ENCODE measurements at places on chromosomes 11 and 22. TPM values are rescaled to one million over a fixed set of nuclear protein-coding genes. Genes with fewer than 3 reads are reported as not detected.
A peak's percentile ranks its signal among the peaks of the same experiment; 100 is the strongest.

GRCh38 chr22:47148956-47149728, 386.7 kb downstream of the TBC1D22A start:
- no peak for DNase-seq

The DGAT2 gene
- 3.0 TPM for total RNA-seq

- DNase-seq = no peak
Measured at GRCh38 chr11:110162216-110162615, 69.0 kb downstream of the ZC3H12C start.

DNA sequence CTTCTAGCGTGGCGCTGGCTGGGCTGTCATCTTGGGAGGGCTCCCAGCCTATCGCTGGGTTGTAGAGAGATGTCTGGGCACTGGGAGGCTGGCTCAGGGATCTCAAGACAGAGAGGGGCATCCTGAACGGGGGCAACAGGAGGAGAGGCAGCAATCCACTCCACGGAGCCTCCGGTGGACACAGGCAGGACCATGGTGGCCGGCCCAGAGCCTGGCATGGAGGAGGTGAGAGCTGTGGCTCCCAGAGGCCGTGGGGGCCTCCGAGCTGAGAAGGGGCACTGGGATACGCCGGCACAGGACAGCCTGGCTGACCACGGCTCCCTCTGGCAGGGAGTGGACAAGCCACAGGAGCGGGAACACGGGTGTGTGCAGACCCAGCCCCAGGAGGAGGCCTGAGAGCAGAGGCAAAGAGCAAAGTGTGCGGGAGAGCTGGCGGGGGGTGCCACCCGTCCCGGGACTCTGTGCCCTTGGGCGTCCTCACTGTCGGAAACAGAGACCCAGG, 9.1 kb downstream of the MRGPRF start:
- DNase-seq = no peak

The DEPDC7 gene
- total RNA-seq = 2.0 TPM

GRCh38 chr11:44008088-44008501, 39.7 kb upstream of the ACCSL start:
- DNase-seq = no peak

GRCh38 chr11:134932761-134933160, 520.7 kb upstream of the B3GAT1 start:
- DNase-seq = no peak

DNA sequence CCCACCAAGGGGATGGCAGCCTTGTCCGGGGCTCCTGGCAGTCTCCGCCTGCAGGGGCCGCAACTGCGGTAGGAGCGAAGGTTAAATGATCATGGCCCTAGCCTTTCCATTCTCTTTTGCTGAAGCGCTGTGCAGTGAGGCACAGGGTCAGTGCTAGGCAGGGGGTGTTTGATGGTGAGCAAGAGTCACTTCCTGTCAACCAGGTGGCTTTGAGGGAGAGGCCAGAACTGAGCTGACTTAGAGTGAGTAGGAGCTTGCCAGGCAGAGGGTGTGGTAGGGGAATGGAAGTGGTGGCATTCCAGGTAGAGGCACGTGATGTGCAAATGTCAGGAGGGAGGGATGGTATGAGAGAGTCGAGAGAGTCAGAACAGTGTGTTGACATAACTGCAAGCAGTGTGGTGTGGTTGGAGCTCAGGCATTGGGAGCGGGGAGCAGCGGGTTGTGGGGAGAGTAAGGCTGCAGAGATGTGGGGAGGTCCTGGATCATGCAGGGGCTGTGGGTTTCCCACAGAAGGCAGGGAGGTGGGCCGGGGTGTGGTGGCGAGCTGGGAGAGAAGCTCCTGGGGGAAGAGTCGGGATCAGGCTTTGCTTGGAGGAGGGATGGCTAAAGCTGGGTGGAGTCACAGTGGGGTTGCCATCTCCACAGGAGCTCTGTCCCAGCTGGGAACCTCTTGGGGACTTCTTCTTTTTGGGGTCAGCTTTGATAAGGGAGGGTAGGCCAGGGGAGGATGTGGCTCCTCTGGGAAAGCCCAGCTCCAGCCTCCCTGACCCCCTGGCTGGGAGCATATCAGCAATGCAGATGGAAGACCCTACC, 33.3 kb downstream of the AMPD3 start:
- no peak for DNase-seq

- no peak for DNase-seq
Measured at GRCh38 chr11:116240710-116241109, 532.1 kb downstream of the BUD13 start.

DNA sequence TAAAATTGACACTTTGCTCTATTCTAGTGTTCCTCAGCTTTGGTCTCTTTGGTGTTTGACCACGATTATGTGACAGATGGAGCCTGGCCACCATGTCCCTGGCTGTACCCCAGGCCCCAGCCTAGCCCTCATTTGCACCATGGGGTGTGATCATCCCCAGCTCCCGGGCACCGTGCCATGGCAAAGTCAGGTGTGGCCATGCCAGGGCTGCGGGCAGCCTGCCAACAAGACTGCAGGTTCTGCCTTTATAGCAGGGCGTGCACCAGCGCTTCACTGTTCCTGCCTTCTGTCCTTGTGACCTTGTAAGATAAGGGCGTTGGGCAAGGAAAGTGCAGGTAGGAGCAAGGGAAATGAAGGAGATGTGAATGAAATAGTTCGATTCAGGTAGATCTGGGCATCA, 22.4 kb upstream of the APOBEC3A start:
- no peak for DNase-seq

DNA sequence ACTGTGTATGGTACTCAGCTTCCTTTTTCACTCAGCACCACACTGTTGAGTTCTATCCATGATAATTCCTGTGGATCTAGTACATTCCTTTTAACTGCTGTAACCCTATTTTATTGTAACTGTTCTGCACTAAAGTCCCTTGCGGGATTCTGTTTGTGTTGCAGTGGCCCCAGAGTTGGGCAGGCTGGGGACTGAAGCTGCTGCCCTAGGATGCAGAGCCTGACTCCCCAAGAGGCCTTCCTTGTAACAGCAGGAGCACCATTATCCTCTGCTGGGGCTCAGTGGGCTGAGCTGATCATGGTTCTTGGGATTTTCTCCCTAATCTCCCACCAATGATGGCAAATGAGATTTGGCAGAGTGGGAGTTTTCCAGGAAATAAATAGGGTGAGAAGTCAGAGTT, 77.7 kb downstream of the CABIN1 start:
- no peak for DNase-seq

- no peak for DNase-seq
Measured at GRCh38 chr22:21650823-21651520, 8.9 kb downstream of the SDF2L1 start.

The EHF gene
- not detected for total RNA-seq

- no peak for DNase-seq
Measured at GRCh38 chr11:96187822-96188221, 155.2 kb downstream of the MAML2 start.

- DNase-seq = no peak
Measured at GRCh38 chr11:68349461-68350249, 37.3 kb downstream of the LRP5 start.

The OR4D5 gene
- total RNA-seq = not detected

DNA sequence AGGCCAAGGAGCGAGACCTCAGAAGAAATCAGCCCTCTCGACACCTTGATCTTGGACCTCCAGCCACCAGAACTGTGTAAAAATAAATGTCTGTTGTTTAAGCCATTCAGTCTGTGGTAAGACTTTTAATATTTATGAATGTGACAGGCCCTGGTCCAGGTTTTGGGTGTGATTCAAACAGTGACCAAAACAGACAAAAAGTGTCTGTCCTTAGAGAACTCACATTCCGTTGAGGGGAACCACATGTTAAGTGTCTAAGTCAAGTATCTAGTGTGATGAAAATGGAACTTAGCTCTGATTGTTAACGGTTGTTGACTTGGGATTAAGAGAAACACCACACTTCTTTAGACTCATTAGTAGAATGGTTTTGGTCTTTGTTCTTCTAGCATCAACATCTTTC, 22.2 kb downstream of the ATXN10 start:
- DNase-seq = no peak

- no peak for DNase-seq
Measured at GRCh38 chr11:26584818-26585217, 12.8 kb upstream of the MUC15 start.

The CDC42EP1 gene
- 89.3 TPM for total RNA-seq

DNA sequence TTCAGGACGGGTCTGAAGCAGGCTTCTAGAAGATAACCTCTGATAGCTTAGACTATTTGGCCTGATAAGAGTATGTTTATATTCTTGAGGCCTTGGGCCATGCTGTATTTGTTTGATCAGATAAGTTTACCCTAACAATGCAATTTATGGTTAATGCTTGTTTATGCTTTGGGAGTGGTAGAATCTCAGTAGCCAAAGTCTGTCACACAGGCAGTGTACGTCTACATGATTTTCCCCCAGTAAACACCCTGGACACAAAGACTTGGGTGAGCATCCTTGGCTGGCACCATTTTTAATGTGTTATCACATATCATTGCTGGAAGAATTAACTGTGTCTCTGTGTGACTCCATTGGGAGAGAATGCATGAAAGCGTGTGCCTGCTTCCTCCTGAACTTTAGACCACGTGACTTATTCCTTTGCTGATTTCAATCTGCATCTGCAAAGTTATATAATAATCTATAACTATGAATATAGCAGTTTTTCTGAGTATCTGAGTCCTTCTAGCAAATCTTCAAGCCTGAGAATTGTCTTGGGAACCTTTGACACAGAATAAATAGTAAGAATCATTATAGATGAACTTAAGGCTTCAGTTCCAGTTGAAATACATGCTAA, 172.4 kb downstream of the CASP12 start:
- DNase-seq = no peak

The TRPC6 gene
- 1.2 TPM for total RNA-seq

- no peak for DNase-seq
Measured at GRCh38 chr11:110174645-110175310, 81.6 kb downstream of the ZC3H12C start.

GRCh38 chr11:30333405-30333804, 10.5 kb downstream of the ARL14EP start:
- DNase-seq = no peak

DNA sequence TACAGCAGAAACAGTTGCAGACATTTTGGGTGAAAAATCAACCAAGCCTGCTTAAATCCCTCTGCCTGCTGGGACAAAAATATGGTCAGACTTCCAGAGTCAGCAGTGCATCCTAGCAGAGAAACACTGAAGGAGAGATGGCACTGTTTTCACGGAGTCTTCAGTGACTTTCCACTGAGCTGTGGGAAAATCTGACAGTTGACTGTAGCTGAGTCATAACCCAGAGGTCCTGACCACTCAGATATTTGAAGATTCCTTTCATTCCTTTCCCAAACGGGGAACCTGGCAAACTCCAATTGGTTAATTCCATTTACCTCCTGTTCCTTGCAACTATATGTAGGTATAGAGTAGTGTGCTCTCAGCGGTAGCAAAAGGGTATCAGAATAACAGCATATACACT, 20.9 kb upstream of the UPB1 start:
- peak; percentile 68 for DNase-seq

DNA sequence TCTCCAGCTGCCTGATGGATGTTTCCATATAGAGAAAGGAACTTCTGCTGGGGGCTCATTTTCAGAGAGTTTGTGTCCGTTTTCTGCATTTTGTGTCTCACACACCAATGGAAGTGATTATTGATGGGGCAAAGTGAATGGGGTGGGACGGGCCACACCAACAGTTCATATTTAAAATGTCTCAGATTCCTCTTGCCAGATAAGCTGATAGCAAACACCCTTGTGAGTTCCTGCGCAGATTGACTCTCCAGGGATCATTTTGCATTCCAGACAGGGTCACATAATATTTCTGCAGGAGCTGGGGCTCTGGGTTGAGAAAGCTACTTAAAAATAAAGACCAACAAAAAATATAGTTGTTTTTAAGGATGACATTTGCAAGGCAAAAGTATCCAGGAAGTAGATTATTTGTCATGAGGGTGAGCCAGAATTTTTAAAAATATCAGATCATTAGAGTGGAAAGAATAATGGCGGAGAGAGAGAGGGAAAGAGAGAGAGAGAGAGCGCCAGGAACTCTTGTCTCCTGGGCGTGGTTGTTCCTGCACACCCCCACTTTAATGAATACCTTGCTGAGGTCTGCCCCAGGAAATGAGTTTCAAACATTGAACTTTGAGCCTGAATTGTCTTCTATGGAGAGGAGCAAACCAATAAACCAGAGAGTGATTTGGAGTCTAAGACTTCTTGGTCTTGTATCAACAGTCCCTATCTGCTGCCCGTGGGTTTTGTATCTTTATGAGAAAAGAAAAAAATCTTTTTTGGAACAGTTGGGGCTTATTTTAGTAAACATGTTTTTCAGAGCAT, 33.3 kb downstream of the MICAL2 start:
- no peak for DNase-seq

GRCh38 chr22:17481424-17481823, 81.9 kb upstream of the SLC25A18 start:
- no peak for DNase-seq

- no peak for DNase-seq
Measured at GRCh38 chr11:80860632-80861031, 1419.8 kb upstream of the TENM4 start.

GRCh38 chr11:19283991-19284390, 43.2 kb upstream of the E2F8 start:
- no peak for DNase-seq

DNA sequence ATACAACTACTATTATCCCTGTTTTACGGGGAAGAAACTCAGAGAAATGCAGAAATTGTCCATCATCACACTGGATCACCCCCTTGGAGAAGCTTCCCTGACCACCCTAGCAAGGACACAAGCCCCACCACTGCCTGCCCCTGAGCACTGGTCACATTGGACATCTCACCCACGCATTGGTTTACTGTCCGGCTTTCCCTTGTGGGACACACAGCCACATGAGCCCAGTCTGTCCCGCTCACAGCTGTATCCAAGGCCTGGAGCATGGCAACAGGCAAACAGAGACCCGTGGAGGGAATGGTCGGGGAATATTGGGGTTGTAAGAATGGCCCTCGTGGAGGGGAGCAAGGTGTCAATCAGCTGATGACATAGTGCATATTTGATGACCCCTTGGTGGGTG, 42.7 kb upstream of the FGF3 start:
- no peak for DNase-seq

GRCh38 chr22:49291169-49291568, 536.5 kb downstream of the BRD1 start:
- DNase-seq = no peak

The FOLR3 gene
- not detected for total RNA-seq

The TYR gene
- total RNA-seq = not detected

DNA sequence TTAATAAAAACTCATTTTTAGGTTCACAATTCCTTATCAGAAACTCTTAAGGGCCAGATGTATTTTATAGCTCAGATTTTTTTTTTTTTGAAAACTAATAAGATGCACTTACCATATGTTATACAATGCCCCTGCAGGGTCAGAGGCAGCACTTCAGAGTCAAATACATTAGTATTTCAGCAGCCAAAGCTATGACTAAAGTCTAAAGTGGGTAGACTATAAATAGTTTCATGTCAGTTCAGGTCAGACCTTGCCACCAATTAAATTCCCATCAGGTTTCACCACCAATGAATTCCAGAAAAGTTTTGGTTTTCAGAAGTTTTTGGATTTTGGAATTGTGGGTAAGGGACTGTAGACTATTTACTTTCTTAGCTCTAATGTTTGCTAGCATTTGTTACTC, 75.9 kb downstream of the FAM83F start:
- DNase-seq = no peak

The ANO9 gene
- total RNA-seq = 2.0 TPM

GRCh38 chr22:40487663-40488249, 117.4 kb downstream of the SGSM3 start:
- no peak for DNase-seq

The ANO1 gene
- 3.0 TPM for total RNA-seq

Data from glomerular endothelial cell (primary cell).